ENCODE measurements at places on chromosomes 16 and 17.
A peak's percentile ranks its signal among the peaks of the same experiment; 100 is the strongest.

DNA sequence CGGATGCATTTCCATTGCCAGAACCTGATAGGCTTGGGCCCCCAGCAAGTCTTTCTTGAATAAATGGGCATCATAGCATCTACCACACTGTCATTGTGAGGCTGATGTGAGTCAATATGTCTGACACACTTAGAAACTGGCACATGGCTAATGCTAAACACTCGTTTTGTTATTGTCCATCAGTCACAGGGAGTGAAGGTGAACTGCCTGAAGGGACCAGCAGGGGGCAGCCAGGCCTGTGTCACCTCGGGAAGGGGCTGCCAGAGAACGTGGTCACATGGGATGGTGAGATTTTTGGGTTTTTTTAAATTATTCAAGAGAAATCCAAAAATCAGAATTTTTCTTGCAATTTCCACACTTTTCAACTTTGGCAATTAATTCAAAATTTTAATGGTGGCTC is 831 bp upstream of the RCVRN start:
- peak; percentile 38 for DNase-seq

DNA sequence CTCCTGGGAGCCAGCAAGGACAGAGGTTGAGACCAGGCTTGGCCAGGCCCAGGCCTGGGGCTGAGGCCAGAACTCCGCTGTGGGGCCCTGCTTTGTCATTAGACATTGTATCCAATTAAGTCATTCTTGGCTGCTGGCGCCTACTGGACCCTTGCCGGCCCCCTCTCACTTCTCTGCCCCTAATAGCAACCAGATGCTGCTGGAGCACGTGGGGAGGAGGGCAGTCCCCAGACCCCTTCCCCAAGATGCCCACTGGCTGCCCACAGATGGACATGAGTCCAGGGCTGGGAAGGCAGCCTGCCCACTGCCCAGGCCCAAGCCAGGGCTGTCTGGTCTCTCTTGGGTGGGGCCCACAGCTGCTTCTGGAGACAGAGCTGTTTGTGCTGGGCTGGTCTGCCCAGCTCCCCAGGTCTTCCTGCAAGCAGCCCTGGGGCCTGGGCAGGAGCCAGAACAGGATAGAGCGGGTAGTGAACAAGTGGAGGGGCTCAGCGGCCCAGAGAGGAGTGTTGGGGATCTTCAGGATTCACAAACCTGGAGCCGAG is 7.8 kb downstream of the PLXDC1 start:
- no peak for DNase-seq

DNA sequence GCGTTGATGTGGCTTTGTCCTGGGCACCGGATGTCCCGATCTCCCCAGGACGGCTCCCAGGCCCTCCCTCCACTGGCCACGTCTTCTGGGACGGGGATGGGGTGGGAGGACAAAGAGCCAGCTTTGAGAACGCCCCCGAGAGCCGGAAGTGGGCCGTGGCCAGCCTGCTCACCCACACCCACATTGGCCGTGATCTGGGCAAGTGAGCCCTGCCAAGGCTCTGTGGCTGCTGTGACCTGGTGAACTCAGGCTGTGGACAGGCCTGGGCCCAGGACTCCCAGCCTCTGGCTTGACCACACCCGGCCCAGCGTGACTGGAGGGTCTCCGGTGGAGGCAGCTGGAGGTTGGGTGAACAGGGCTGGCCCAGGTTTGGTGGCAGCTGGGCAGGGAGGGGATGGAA is 3.3 kb downstream of the CDH15 start:
- DNase-seq, result no peak

DNA sequence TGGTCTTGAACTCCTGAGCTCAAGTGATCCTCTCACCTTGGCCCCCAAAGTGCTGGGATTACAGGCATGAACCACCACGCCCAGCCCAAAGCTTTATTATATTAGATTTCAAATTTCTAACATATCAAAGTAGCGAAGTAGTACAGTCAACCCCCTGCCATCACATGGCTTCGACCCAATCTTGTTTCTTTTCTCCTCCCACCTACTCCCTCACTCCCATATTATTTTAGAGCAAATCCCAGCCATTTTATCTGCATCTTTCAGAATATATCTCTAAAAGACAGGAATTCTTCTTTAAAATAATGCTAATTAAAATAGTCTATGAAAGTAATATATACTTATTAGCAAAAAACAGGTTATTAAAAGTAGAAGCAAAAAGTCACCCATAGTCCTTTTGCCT is 893 bp downstream of the IGSF6 start:
- DNase-seq, result no peak

DNA sequence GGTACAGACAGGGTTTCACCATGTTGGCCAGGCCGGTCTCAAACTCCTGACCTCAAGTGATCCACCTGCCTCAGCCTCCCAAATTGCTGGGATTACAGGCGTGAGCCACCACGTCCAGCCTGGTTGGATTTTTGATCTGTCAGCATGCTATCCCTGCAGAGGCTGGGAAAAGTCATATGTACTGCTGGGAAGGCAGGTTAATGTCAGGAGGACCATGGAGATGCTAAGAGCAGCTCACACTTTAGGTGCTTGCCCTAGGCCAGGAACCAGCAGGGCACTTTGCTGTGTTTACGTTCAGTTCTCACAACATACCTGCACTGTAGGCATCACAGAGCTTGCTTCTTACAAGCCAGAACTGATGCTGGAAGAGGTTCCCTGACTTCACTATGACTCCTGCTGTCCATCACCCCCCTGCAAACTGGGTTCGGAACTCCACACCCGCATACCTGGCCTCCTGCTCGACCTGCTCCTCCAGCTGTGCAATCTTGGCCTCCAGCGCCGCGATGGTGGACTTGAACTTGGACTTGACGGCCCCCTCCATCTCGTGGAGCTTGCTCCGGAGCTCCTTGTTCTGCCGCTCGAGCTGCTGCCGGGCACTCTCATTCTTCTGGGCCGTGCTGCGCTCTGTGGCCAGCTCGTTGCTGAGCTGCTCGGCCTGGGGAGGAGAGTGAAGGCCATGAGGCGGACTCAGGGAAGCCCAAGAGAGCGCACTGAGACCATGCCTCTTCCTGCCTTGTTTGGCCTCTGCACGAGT is 66.8 kb downstream of the NDE1 start:
- DNase-seq, result no peak
